ENCODE measurements at places on chromosomes 6 and 20. TPM values are rescaled to one million over a fixed set of nuclear protein-coding genes. Genes with fewer than 3 reads are reported as not detected.

Gene TBXT
- not detected for total RNA-seq

Gene SRSF12
- total RNA-seq: 0.29 TPM

Gene CLDN20
- total RNA-seq: not detected

Gene OR2H1
- not detected for total RNA-seq

Gene NOX3
- not detected for total RNA-seq

Gene CENPW
- not detected for total RNA-seq

Gene MTFR2
- not detected for total RNA-seq

GRCh38 chr6:144637541-144637940, 352.4 kb downstream of the UTRN start:
- no peak for DNase-seq

DNA sequence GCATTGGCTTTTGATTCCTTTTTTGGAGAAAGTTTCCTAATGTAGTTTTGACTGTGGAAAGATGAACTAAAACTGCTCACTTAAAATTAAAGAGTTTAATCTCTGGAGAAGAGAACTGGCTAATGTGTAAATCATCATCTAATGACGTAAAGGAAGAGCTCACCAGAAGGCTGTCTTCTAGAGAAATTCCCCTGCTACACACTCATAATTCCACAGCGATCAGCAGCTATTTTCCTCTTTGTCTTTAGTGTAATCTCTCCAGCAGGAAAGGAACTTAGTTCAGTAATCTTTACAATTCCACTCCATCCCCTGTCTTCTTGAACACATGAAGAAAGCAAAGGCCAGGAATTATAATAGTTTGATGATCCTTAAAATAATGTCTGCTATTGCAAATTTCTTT, 15.8 kb downstream of the SPTLC3 start:
- no peak for DNase-seq

- DNase-seq: no peak
These were observed 32.9 kb upstream of the RPL7L1 start for GRCh38 chr6:42846505-42846904.

GRCh38 chr6:156617376-156617775, 159.8 kb upstream of the ARID1B start:
- DNase-seq: no peak

- DNase-seq: no peak
These were observed 41.9 kb downstream of the COX4I2 start for GRCh38 chr20:31679357-31680285.

DNA sequence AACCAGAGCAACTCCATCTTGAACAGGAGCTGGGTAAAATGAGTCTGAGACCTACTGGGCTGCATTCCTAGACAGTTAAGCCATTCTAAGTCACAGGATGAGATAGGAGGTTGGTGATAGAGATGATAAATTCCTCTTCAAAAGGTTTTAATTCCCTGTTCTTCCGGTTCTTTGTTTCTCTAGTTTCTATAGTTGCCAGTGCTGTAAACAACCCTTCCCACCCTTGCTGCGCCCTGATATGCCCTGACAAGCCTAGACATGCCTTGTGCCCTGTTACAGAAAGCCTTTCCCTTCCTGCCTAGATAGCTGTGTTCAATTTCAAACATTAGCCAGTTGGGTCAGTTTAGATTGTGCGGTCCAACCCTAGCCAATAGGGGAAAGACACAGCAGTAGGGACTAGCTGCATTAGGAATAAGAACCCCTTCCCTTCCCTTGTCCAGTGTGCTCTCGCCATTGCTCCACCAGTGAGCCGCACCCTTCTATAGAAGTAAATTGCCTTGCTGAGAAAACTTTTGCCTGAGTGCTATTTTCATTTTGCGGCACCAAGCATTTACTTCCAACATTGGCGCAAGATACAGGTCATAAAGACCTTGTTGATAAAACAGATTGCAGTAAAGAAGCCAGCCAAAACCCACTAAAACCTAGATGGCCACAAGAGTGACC, 52.5 kb upstream of the CCN2 start:
- no peak for DNase-seq

DNA sequence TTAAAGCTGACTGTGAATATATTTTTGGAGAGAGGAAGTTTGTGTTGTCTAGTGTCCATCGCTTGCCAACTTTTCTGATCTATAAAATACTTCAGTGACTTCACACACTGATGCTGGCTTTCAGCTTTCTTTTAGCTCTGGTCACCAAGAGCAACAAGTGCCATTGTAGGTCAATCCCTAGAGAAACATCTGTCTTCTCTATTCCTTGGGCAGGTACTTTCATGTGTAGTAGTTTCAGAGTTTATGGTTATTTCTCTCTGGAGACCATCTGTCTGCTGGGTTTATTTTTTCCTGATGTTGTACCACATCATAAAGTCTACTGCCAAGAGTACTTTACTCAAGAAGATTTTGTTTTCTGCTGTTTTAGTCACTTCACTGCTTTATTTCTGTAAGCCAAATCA, 249.9 kb downstream of the KHDC1L start:
- DNase-seq: no peak

- DNase-seq: no peak
These were observed 27.3 kb upstream of the FOXA2 start for GRCh38 chr20:22611636-22612035.

DNA sequence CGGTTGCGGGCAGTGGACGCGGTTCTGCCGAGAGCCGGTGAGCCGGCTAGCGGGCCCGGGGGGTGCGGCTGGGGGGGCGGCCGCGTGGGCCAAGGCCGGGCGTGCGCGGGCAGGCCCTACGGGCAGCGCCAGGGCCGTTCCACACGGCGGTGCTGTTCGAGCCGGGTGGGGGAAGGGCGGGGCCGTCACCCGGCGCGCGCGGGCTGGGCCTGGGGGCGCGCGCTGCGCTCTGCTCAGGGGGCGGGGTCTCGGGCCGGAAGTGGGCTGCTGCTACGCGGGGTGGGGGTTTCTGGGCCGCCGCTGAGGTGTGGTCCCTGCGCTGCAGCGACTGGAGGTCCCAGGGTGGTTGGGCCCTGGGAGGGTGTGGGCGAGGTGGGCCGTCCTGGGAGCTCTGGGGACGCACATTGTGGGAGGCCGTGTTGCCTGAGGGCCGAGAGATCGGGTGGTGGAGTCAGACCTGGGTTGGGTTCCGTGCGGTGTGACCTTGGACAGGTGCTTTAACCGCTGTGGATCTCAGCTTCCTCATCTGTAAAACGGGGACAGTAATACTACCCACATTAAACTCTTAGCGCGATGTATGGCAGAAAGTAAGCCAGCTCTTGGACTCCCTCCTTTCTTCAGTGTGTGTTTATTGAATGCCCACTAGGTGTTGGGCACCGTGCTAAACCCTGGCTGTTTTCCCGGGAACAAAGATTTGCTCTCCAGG, 391 bp downstream of the MAPRE1 start:
- no peak for DNase-seq

GRCh38 chr20:40397467-40397866, 291.6 kb downstream of the MAFB start:
- no peak for DNase-seq

DNA sequence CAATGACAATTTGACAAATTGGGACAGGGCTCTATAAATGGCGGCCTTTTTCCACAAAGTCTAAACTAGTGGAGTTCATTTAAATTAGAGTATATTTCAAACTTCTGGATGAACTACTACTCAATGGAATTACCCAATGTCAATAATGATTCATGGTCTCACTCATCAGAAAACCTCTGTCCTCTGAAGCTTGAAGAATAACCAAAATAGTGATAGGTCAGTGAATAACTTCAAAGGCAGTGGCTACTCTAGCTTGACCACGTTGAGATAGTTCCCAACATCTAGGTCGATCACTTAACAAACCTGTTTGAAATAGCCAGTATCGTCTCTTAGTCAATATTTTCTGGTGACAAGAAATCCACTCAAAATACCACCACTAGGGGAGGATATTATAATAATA, 197.6 kb downstream of the HDGFL1 start:
- DNase-seq: no peak

- DNase-seq: no peak
These were observed 186.7 kb downstream of the GJA10 start for GRCh38 chr6:90080876-90081481.

DNA sequence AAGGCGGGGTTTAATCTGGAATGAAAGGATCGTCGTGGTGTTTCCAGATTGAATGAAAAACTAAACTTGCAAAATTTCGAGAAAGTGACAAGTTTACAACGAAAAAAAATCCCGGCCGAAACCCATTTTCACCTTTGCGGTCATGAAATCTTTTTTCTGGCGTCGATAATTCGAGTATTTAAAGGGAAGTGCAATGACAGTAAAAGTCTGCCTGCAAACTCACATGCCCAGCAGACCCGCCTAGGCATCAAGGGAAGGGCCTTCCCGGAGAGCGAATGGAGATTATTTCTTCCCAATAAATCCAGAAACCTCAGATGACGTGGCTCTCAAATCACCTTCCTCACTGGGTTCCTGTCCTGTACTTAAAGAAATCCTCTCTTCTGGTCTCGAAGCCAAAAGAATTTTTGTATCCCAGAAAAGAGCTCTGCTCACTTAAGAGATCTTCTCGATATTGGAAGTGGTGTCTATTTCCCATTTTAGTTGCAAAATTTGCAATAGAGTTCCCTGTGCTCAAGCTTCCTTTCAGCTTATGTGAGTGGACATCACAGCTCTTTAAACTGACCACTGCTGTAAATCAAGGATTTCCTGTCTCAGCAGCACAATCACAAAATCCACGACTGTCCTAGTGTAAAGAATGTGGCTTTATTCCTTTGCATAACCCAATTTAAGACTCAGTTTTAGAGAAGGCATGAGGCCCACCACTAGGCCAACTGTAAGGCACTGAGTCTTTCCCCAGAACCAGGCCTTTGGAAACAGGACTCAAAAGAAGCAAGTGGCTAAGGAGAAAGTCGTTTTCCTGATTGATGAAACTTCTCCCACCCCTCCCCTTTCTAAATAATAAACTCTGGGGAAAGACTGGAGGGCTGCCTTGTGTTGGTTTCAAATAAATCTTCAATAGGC, 3.9 kb downstream of the OLIG3 start:
- DNase-seq: no peak

DNA sequence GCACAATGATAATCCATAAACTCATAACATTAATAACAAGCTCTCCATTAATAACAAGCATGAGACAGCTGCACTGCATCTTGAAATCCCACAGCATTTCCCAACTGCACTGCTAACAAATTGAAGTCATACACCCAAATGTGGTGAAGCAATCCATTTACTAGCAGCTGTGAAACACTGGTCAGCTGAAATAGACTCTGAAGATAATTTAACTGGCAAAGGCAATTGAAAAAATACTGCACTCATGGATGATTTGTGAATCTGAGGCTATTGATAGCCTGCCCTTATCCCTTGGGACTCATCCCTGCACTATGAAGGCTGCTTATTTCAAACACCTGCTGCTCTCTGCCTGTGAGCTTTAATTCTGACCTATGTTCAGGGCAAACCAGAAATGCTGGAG, 49.1 kb upstream of the PLCB1 start:
- no peak for DNase-seq

GRCh38 chr6:119352001-119352400, 2.4 kb upstream of the MAN1A1 start:
- DNase-seq: no peak

DNA sequence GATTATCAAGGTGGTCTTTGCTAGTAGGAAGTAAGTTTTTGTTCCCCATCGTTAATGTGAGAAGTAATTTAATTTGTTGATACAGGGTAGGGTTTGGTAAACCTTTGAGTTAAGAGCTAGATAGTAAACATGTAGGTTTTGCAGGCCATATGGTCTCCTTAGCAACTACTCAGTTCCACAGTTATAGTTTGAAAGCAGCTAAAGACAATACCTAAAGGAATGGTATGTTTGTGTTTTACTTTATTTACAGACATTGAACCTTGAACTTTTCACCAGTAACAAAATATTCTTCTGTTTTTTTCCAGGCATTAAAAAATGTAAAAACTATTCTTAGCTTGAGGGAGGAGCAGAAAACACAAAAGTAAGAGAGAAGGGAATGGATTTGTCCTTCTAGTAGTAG, 1.7 kb downstream of the CAP2 start:
- DNase-seq: no peak

GRCh38 chr6:148497717-148498116, 155.1 kb downstream of the SASH1 start:
- DNase-seq: no peak

DNA sequence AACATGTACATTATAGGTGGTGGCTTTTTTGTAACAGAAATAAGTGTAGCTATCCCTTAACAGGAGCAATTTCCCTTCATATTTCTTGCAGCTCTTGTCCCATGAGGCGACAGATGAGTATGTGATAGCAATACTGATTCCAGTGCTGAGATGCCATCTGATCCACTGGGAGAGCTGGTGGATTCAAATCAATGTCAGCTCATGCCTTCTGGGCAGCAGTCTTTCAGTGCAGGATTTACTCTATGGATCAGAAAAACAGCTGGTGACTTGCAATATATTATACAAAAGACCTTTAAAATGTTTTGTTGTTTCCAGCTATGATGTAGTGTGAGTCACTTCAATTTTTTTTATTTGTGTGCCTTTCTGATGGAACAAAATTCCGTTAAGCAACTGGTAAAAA, 259.9 kb upstream of the SASH1 start:
- no peak for DNase-seq

DNA sequence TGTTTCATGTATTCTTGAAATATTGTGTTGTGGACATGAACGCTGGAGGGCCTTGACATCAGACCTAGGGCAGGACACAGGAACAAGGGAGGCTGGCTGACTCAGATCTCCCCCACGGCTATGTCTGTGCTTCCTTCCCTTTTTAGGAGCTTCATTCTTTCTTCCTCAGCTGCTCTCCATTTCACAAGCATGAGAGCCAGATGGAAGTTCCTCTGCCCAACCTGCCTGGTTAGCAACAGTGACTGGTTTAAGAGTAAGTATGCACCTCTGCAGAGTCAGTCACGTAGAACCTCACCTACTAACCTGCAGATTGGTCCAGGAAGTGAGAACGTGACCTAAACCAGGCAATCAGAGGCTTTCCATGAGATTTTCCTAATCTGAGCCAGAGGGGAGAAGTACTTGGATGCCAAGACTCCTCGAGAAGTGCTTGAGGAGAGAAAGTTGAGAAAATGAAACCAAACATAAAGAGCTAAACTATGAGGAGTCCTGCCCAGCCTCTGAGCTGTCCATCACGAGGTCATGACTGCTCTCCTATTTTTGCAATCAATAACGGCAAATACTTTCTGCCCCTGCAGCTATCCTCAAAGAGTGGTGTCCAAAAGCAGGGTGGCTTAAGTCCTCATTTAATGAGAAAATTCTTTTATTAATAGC, 465.2 kb upstream of the CITED2 start:
- DNase-seq: peak; percentile 49

DNA sequence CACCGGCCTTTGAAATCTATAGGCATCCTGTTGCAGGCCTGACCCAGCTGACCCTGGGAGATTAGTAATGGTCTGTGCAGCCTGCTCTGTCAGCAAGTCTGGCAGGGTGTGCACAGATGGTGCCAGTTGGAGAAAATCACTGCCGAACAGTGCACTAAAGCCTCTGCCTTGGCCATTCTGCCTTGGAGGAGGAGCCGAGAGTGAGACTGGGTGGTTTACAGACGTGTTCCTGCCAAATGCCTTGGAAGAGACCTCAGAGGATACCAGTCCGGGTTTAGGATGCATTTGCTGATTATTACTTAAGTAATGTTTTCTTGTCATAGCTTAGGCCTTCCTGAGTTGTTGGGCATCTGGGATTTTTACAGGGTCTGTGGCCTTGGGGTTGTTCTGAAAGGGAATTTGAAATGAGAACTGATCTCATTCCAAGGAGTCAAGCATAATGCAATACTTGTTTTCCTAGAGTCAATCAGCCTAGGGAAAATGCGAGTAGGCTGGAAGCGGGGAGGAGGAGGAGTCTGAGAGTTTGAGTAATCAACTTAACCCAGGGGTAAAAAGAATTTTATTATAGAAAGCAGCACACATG, 292.1 kb downstream of the SOX4 start:
- peak; percentile 67 for DNase-seq

Measured in heart left ventricle (tissue), 16 donors.